T-helper 1 cell (primary cell): ENCODE measurements at places on chromosomes 6 and 20.

DNA sequence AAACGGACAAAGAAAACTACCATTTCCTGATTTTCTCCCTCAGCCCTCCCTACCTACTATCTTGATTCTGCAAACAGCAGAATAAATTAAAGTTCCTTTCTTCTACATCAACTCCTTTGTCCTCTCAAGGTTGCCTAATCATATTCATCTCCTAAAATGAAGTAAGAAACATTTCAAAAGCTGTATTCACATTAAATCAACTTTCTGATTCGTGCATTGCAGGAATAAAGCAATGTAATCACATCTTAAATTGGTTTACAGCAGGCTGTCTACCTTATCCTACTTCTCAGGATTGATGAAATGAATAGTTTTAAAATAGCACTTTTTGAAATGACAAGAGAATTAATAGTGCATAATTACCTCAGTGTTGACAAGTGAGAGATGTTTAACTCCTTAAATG is 25.1 kb downstream of the PRKN start:
- DNase-seq, result no peak

GRCh38 chr20:44384423-44385027 is 29.0 kb downstream of the HNF4A start:
- peak; percentile 69 for DNase-seq

GRCh38 chr20:37095108-37095598 is 644 bp downstream of the RBL1 start:
- peak; percentile 37 for DNase-seq

DNA sequence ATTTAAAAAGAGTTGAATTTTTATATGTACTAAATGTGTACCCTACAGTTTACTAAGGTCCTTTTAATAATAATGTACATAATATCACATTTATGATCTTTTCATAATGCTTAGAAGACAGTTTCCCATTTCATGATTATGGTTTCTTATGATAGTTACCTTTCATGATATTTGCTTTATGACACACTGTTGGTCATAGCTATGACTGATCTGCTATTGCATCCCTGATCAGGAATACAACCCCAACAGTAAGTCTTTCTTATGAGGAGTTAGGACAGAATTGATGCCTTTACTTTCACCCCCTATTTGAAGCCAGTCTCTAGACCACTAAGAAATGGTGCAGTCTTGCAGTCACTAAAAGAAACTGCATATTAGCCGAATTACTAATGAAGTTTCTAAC is 31.0 kb downstream of the LCA5 start:
- DNase-seq, result no peak

DNA sequence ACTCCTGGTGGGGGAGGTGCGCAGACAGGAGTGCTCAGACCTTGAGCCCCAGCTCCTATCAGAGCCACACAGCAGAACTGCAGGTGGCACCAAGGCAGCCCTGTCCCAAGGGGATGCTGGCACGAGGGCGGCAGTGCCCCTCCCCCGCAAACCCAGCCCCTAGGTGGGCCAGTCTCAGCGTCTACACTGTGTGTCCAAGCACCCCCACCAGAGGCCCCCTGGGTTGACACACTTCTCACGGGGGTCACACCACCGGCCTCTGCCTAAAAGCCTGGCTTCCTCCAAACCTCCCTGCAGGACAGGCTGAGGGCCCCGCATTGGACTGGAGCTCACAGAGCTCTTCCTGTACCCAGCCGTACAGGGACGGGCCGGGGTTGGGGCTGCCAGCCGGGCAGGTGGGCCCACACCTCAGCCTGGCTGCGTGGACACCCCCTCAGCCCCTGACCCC is 8.1 kb downstream of the SLC2A4RG start:
- DNase-seq, result no peak

- no peak for DNase-seq
Measured at GRCh38 chr6:138343112-138343511, 34.6 kb upstream of the SMIM28 start.

DNA sequence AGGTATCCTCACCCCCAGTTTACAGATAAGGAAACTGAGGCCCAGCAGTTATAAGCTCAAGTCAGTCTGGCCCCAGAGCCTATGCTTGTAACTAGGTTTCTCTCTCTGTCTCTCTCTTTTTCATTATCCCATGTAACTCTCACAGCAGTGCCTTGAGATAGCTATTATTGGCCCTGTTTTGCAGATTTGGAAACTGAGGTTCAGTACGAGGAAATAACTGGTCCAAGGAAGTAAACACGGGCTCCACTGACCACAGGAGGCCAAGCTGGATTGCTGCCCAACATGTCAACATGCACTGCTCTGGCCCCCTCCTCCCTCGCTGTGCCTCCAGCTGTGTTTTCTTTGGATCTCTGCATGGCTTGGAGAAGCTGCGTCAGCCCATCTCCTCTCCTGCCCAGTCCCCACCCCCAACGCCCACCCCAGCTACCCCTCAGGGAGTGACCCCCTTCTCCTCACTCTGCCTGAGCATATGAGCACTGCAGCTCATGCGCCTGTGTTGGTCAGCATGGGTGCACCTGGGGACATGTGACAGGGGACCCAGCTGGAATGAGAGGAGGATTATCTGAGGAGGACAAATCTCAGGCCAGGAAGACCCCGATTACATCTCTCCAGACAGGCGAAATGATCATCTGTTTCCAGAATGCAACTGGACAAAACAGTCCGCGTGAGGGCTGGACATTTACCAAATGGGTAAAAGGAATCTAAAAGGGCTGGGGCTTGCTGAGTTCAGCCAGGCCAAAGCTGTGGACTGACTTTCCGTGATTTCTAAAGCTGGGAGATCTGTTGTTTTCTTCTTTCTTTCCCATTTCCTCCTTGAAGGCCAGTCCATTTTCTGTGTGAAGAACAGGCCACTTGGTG is 7.8 kb upstream of the PLTP start:
- no peak for DNase-seq

GRCh38 chr6:89368999-89369398 is 16.5 kb upstream of the UBE2J1 start:
- DNase-seq, result no peak

GRCh38 chr6:50963952-50964351 is 145.3 kb downstream of the TFAP2B start:
- no peak for DNase-seq

DNA sequence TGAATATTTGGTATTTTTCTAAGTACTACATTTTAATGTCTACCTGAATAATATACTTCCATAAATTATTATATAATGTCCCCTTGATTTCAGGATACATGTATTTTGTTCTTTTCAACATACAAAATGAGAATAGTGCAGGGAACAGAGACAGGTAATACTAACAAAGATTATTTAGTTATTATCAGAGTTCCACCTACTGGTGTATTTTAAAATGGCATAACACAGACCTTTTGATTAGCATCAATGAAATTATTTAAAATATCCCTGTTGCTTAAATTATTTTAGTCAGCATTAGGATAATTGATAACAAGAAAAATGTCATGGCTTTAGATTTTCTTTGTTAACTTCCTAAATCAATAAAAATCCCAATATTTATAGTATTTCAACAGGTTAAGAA is 184.0 kb downstream of the PRDM13 start:
- no peak for DNase-seq

DNA sequence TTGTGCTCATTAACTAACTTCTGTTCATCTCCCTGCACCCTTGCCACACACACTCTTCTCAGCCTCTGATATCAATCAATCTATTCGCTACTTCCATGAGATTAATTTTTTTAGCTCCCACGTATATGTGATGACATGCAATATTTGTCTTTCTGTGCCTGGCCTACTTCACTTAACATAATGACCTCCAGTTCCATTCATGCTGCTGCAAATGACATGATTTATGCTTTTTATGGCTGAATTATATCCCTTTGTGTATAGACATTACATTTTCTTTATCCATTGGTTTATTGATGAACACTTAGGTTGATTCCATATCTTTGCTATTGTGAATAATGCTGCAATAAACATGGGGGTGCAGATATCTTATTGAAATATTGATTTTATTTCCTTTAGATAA is 50.8 kb upstream of the SPTLC3 start:
- DNase-seq, result no peak

DNA sequence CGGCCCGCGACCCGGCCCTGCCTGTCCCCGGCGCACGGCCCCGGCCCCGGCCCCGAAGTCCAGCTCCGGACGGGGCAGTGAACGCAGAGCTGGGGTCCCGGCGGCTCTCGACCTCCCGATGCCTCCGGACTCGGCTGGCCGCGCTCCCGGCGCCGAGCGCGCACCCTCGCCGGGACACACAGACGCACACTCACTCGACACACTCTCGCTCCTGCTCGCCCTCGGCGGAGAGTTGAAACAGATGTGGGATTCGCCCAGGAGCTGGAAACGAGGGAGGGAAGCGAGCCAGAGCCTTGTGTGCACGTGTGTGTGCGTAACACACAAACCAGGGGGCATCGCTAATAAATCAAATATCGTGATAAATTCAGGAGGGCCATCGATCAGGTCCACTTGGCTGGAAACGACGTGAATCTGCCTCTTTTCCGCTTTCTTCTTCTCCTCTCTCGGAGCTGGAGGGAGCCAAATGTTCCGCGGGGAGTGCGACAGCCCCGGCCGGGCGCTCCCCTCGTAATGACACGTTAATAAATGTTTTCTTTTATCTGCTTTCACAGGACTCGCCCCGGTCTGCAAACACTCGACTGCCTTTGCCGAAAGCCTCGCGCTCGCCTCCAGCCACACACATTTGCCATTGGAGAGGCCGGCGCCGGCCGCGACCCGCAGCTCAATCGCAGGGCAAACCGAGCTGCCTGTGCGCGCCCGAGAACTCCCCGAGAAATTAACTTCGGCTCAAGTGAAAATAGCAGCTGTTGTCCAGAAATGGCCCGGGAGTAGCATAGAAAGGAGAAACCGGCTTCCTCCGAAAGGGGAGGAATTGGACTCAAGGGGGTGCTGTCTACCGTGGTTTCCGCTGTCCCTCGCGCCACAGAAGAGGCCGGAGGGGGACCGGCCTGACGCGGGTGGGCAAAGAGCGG is 828 bp upstream of the SULF2 start:
- no peak for DNase-seq

GRCh38 chr20:33693741-33694638 is 7.8 kb upstream of the E2F1 start:
- no peak for DNase-seq

DNA sequence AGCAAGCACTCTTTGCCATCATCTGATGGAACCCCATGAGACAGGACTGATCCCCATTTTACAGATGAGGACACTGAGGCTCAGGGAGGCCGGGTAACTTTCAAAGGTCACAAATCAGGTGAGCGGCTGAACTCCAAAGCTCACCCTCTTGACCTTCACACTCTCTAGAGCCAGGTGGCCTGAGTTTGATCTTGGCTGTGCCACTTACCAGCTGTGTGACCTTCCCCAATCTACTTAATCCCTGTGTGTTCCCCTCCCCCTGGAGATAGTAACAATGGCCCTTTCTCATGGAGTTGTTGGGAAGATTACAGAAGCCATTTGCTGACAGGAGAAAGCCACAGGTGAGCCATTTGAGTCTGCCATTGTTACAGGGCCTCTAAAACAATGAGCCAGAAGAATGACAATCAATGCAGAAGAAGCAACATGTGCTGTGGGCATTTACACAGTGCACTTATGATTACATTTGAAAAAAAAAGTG is 34.5 kb downstream of the BMP7 start:
- no peak for DNase-seq

DNA sequence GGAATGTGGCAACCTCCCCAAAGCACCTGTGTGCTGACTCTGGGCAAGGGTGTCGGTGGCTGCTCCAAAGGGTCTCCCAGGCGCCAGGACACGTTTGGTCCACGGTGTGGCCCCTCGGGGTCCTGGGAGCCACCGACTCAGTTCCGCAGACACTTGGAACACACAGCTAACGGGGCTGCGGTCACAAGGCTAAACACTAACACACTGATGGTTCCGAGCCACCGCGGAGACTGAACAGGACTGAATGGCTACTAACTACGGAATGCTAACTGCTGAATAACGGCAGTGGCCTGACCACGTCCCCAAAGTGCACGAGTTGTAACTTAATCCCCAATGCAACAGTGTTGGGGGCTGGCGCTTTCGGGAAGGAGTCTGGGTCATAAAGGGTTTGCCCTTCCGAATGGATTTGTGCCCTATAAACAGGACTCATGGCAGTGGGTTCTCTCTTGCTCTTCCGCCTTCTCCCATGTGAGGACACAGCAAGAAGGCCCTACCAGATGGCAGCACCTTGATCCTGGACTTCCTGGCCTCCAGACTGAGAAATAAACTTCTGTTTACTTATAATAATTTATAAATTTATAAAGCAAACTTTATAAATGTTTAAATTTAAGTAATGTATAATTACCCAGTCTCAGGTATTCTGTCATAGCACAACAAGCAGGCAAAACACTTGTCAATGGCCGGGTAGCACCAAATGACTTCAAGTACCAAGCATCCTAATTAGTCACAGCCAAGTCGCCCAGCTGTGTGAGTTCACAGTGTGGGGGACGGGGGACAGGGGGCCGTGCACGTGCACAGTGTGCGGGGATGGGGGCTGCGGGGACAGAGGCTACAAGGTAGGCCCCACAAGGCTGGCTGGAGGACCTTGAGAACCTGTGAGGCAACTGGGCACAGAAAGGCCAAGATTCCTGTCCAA is 2.3 kb upstream of the EEF1A2 start:
- DNase-seq, result no peak

- no peak for DNase-seq
Measured at GRCh38 chr20:2694519-2694918, 1.9 kb downstream of the EBF4 start.

DNA sequence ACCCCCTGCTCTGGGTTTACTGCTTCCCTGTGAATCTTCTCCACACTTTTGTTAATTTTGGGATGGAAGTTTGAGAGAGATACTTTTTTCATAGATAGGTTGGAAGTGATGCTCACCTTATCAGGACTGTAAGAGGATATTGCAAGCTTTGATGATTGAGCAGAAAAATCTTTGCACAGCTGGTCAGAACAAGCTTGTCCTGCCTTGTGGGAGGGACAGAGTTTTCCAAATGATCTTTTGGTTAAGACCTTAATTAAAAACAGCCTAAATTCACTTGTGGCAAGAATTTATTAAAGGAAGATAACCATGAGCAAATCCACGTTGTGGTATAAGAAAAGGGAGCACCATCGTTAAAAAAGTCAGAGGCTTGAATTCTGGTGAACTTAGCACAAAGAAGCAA is 32.2 kb downstream of the E2F3 start:
- DNase-seq, result no peak

- no peak for DNase-seq
Measured at GRCh38 chr6:7903673-7904072, 6.9 kb downstream of the TXNDC5 start.

- no peak for DNase-seq
Measured at GRCh38 chr6:111603040-111603439, 2.6 kb downstream of the TRAF3IP2 start.

DNA sequence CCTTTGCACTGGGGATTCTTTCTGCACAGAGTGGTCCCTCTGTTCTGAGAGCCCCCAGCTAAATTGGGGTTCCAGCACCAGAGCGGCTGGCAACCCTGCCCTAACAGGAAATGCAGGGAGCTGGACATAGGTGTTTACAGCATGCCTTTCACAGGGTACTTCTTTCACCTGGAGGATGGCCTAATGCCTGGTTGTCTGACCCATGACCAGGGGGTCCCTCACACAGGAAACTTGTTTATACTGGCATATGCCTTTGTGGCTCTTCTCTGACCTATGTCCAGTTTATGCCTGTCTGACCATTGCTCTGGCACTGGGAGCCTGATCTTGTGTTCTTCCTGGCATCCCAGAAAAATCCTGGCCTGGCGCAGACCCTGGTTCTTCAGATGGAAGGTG is 66.1 kb downstream of the AFG1L start:
- DNase-seq, result no peak

GRCh38 chr20:62305765-62306413 is 3.1 kb downstream of the ADRM1 start:
- DNase-seq, result no peak
